Posterior cingulate gyrus (tissue), 11 donors: ENCODE measurements at places on chromosomes 3 and 15.

- DNase-seq = no peak
Observed at GRCh38 chr15:27223179-27223578, 252.2 kb downstream of the GABRG3 start.

DNA sequence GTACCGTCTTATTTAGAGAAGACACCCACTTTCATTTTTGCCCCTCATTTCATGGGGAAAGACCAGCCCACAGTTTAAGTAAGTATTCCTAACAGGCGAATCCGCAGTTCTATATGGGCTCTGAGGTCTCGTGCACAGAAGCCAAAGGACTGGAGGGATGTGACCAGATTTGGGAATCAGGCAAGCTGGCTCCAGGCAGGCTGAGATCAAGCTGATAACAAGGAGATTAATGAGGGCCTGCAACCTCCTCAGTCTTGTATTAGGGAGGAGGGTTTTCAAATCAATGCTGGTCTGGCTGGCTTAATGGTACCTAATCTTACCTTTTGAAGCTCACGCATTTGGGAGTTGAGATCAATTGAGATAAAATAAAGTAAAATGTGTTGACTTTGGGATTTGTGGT lies 15.3 kb downstream of the ST8SIA2 start:
- DNase-seq = no peak

DNA sequence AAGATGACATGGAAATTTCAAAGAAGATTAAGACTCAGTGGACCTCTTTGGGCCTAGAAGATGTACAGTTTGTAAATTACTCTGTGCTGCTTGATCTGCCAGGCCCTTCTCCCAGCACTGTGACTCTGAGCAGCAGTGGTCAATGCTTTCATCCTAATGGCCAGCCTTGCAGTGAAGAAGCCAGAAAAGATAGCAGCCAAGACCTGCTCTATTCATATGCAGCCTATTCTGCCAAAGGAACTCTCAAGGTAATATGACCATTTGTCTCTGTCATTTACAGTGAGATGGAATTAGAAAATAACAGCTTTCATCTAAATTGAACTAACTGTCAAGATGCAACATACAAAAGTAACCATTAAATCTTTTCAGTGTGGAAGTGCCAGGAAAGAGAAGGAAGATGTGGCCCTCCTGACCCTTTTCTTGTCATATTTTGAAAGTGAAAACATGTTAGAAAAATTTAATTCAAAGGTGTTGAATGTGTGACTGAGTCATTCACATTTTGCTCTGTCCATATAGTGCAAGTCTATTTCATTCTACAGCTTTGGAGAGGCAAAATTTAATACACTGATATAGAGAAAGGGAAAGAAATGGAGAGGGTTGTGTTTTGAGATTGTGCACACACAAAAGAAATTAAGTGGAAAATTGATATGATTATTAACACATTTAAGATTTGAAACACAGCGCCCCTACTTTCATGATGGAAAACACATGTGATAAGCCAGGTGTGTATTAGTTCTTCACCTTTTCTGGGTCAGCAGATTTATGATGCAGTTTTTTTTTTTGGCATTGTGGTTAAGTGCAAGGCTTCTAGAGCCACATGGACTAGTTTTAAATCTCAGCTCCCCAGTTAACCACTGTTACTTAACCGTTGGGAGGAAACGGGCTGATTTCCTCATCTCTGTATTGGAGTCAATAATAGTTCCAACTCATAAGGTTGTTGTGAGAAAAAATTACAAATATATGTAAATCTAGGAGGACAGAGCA lies 375.1 kb downstream of the NAALADL2 start:
- no peak for DNase-seq

DNA sequence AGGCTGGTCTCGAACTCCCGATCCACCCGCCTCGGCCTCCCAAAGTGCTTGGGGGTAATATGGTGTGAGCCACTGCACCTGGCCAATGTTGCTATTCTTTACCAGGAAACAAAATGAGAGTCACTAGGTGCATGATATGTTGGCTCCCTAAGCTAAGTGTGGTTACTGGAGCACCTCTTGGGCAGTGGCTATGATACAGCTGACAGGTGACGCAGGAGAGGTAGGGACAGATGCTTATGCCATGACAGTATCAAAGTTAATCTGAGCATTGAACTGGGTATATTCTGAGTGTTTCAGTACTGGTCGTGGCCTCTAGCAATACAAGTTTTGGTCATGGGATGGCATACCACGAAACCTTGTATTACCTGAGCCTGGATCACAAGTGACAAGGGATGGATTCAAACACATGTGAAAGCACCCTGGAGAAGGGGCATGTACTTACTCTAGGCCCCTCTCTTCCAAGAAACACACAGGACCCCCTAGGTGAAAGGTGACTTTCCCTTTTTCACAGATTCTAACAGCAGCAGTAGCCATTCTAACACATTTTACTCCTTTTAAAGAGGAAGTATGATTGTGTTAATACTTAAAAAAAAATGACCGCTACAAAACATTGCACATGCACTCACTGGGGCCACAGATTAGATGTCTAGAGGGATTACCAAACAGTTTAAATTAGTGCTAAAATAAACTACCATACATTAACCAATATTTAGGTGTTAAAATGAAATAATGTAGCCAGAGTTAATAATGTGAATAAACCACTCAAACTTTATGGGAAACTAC lies 467.3 kb downstream of the SHQ1 start:
- no peak for DNase-seq

DNA sequence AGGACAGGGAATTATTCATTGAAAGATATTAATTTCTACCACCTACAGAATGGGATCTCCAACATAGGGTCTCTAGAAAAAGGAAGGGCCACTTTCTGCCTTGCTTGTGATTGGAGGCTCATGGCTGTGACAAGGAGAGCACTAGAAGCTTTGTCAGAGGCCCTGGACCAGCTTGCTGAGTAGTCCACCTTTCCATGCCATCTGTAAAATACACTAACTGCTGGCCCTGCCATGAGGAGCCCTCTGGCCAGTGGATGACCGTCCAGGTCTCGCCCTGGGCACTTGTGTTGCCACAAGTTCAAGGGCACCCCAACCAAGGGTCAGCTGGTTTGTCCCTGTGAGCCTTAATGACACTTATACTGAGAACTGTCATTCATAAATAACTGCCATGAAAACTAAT lies 1.6 kb upstream of the SYNM start:
- no peak for DNase-seq

GRCh38 chr3:155491696-155492095 lies 198.2 kb upstream of the STRIT1 start:
- no peak for DNase-seq

- DNase-seq = no peak
Observed at GRCh38 chr3:16529264-16529663, 15.8 kb upstream of the RFTN1 start.
